NCI-H1694 (cell line): ENCODE measurements at places on chromosomes 6 and 20.

DNA sequence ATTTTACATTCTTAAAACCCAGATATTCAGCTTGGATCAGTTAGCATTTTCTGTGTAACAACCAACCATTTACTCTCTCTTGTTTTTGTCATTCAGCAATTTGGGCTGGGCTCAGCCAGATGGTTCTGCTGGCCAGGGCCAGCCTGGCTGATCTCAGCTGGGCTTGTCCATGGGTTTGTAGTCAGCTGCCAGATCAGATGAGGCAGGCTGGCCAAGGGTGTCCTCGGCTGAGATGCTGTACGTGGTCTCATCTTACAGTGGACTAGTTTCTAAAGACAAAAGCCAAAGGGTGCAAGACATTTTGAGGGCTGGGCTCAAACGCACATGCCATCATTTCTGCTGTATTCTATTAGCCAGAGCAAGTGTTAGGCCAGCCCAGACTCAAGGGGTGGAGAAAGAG is 16.0 kb upstream of the FAM210B start:
- DNase-seq = no peak

- DNase-seq = no peak
These were observed 96.9 kb downstream of the JPH2 start for GRCh38 chr20:44089987-44090674.

GRCh38 chr6:1263039-1263849 is 48.7 kb upstream of the FOXQ1 start:
- no peak for DNase-seq

- DNase-seq = no peak
These were observed 115.6 kb upstream of the ADGRF1 start for GRCh38 chr6:47157653-47158219.

DNA sequence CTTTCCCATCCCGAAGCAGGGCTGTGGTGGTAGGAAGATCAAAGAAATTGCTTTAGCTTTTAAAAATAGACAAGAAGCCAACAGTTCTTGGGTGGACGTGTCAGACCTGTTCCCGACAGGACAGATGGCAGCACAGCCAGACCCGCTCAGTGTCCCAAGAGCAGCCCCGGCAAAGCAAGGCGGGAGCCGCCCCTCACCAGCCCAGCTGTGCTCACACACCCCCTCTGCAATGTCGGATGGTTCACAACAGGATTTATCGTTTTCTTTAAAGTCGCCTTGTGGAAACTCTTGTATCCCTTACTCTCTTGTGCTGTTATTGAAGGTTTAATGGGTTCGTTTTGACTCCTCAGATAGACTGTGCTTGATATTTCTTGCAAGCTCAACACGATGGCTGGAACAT is 302.4 kb downstream of the THBS2 start:
- no peak for DNase-seq

GRCh38 chr6:24270011-24270410 is 87.8 kb downstream of the DCDC2 start:
- no peak for DNase-seq

GRCh38 chr6:167530951-167531350 is 206.1 kb downstream of the TTLL2 start:
- no peak for DNase-seq

DNA sequence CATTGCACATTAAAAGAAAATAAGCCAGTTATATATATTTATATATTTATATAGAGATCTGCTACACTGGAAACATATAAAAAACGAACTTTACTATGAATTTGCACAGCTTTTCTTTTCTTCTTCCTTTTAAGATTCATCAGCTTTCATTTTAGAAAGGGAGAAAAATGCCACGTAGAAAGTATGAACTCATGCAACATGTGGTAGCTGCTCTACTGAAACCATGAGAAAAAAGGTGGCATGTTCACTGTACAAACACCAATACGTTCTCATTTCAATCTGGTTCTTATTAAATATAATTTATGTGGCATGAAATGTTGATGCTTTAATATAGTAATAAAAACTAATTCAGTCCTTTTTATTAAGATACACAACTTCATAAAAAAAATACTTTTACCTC is 68.8 kb upstream of the THEMIS start:
- DNase-seq = no peak

GRCh38 chr6:110511401-110511800 is 35.0 kb upstream of the SLC22A16 start:
- DNase-seq = no peak

- no peak for DNase-seq
These were observed 48.2 kb downstream of the APCDD1L start for GRCh38 chr20:58466729-58467571.

DNA sequence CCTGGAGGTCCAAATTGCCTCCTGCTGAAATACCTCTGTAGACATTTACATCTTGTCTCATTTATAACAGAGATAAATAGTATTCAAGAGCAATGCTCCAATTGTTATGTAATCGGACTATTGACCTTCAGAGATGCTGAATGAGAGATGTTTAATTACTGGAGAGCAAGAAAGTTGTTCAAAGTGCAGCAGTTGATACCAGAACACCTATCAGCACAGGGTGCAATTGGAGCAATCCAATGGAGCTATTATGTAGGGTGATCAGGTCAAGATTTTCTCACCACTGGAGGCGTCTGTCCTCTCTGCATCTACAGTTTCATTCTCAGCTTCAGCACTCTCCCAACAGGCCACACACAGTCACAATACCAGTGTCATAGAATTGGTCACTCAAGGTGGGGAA is 19.5 kb upstream of the TMX4 start:
- DNase-seq = no peak
